NCI-H510A treated with DMSO at 0.1 percent for 48 hours (cell line): ENCODE measurements at places on chromosomes 4 and X.

GRCh38 chrX:136261321-136261720 lies 10.1 kb upstream of the MAP7D3 start:
- no peak for DNase-seq

- no peak for DNase-seq
These were observed 27.3 kb downstream of the OFD1 start for GRCh38 chrX:13761606-13762414.

GRCh38 chrX:100662170-100662569 lies 18.2 kb downstream of the SRPX2 start:
- no peak for DNase-seq

GRCh38 chr4:22978656-22979055 lies 285.9 kb downstream of the GBA3 start:
- DNase-seq = no peak

DNA sequence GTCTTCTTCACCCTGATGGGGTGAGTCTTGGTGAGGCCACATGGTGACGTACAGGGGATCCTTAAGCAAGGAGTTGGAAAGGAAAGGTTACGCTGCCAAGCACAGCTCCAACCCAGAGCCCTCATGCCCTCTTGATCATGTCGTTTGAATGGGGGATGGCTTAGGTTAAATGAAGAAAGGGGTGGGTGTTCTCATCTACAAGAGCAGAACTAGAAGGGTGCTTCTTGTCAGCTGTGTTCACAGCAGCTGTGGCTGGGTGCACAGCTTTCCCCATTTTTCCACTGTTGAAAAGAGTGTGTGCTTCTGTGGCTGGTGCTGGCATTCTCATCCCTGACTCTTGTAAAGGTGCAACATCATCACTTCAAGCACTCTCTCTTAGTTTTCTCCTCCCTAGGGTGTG lies 15.5 kb upstream of the SCRG1 start:
- no peak for DNase-seq

GRCh38 chr4:124566030-124566429 lies 146.5 kb downstream of the ANKRD50 start:
- DNase-seq = no peak

DNA sequence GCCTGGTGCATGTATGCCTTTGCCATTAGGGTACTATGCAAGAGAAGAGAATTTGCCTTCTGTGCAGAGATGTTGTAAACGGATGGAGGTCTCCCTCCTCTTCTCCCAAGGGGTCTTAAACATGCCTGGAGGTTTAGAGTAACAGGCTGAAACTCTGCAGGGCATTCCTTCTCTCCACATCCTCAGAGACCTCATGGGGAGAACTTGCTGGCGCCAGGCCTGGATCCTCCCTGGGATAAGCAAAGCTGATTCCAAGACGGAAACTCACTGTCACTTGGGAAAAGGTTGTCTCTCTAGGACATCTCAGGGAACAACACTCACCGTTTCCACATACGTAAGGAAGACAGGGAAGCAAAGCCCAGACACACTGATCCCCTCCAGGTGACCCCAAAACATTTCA lies 76.9 kb upstream of the GPM6B start:
- no peak for DNase-seq

DNA sequence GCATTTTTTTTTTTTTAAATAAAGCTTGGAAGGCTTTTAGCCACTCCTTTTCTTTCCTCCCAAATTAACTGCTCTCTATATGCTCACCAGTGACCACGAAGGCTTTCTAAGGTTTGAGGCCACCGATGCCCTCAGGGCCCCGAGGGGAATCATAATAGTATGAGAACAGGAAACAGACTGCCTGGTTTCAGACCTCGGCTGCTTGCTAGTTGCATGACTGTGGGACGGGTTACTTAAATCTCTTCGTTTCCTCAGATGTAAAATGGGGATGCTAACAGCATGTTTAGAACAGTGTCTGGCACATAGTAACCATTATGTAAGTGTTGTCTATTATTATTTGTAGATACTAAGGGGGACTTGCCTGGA lies 3.6 kb downstream of the LINC00632 start:
- no peak for DNase-seq

- no peak for DNase-seq
These were observed 235.9 kb upstream of the DMD start for GRCh38 chrX:33447285-33447684.

DNA sequence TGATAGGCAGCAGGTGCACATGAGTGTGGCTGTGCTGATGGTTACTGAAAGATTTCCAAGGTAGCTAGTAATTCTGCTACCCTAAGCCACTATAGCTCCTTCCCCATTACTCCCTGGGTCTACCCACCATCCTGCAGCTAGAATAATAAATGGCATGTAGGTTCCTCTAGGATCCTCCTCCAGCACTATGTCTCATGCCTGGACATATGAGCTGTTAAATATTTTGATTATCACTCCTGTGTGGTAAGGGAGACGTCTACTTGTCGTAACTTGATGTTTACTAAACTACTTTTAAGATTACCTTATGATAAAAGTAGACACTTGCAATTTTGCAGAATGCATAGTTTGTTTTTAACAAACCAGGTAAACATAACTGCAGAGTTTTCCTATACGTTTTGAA lies 35.5 kb downstream of the TET2 start:
- DNase-seq = no peak

DNA sequence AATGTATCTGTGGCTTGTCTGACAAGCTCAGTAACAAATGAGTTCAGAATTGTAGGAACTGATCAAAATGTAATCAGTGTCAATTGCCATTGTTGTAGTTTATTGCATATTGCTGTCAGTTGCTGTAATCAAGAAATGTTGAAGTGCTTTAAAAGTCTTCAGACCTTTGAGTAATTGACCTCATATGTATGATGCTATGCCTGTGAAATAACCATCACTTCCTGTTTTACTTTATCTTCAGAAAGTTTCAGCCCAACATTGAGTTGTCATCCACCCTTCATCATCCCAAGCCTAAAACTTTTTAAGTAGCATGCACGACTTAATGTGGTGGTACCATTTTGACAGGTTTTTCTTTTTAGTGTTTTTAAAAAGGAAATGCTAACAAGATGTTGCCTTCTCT lies 212.4 kb downstream of the ARHGAP10 start:
- DNase-seq = no peak

DNA sequence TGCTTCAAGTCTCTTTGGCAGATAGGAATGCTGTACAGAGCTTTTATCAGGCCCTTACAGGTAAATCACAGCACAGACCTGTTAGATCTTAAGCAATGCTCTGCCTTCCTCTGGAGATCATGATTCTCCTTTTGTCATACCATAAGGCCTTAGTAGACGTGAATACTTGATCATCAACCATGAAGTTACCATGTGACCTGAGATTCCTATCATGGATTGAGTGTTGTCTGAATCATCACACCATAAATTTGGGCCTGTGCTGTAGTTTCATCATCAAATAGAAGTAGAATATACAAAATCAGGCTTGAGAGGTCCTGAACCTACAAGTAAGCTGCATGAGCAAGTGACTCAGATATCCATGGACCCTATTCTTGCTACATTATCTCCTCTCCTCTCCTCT lies 466.8 kb upstream of the INTU start:
- no peak for DNase-seq

GRCh38 chr4:187499956-187500355 lies 495.6 kb upstream of the ZFP42 start:
- peak; percentile 3 for DNase-seq

DNA sequence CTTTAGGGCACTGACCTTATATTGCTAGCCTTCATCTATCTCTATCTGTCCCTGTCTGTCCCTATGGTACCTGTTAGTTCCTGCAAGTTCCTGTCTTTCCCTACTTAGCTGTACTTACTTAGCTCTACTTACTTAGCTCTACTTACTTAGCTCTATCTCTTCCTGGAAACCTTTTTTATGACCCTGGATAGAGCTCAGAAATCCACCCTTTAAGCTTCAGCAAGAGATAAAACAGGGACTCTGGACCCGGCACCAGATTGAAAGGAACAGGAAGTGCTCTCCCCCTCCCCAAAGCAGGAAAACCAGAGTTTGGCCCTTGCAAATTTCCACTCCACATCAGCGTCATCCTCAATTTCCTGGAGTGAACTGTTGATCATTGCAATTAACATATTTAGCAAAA lies 12.3 kb upstream of the IL9R start:
- no peak for DNase-seq

GRCh38 chr4:17781300-17782287 lies at the start of gene FAM184B:
FAM184B (minus strand) TSS chr4:17781621; CDS start chr4:17781299, 322 bp downstream.
- DNase-seq = no peak

GRCh38 chr4:26296514-26296913 lies 24.3 kb upstream of the RBPJ start:
- no peak for DNase-seq

GRCh38 chr4:75800972-75801371 lies 76.6 kb downstream of the USO1 start:
- no peak for DNase-seq

GRCh38 chr4:184423003-184423686 lies 51.2 kb downstream of the IRF2 start:
- DNase-seq = no peak

- no peak for DNase-seq
These were observed 83.3 kb downstream of the SNCA start for GRCh38 chr4:89753601-89754066.

- peak; percentile 30 for DNase-seq
These were observed 79.8 kb upstream of the GPM6A start for GRCh38 chr4:175891851-175892250.

- DNase-seq = peak; percentile 38
These were observed 15.6 kb upstream of the FAM47E start for GRCh38 chr4:76235915-76236314.

- peak; percentile 72 for DNase-seq
These were observed 133.8 kb downstream of the AFF1 start for GRCh38 chr4:87068583-87069021.

- DNase-seq = no peak
These were observed 58.7 kb upstream of the KDR start for GRCh38 chr4:55183926-55184599.

DNA sequence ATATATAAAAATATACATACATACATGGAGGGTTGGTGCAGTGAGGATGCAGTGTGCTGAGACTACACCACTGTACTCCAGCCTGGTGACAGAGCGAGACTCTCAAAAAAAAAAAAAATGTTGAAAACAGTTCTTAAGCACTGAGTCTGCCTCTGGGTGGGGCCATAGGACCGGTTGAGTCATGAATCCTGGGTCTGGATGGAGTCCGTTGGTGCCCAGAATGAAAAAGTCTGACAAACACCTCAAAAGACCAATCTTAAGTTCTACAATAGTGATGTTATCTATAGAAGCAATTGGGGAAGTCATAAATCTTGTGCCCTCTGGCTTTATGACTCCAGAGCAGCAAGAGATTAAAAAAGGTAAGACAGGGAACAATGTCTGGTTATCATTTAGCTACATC lies 70.4 kb downstream of the FGFBP1 start:
- DNase-seq = no peak

GRCh38 chr4:159101988-159102621 lies 774 bp upstream of the RAPGEF2 start:
- no peak for DNase-seq

GRCh38 chr4:145788755-145789154 lies 108.8 kb downstream of the C4orf51 start:
- no peak for DNase-seq

DNA sequence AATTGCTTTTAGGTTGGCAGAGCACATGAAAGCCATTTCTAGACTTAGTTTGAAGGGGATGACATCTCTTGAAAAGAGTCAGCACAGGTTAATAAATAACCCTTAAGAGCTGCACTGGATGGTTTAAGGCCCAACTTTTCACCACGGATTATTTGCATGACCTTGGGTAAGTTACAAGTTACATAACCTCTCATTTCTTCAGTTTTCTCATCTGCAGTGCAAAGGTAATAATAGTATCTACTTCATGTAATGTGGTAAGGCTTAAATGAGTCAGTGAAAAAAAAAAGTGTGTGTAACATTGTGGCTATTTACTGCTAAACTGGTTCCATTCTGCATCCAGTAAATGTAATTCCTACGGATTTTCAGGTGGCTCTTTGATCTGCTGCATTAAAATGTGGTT lies 715.8 kb downstream of the CCSER1 start:
- no peak for DNase-seq

DNA sequence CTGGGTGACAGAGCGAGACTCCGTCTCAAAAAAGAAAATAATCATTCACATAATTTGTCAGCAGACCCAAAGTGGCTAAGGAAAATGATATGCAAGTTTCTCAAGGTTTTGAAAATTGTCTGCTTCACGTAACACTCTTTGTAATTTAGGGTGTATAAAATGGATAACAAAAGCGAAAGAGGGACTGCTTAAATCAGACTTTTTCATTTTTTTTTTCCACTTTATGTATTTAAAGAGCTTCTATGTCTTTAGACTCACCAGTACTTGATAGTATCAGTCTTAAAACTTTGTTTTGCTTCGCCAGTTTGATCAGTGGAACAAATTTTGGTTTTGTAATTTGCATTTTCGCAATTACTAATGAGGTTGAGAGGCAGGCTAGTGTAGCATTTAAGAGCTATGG lies 34.6 kb downstream of the USP9X start:
- DNase-seq = no peak

- no peak for DNase-seq
These were observed 77.0 kb downstream of the AFAP1 start for GRCh38 chr4:7862561-7863192.

DNA sequence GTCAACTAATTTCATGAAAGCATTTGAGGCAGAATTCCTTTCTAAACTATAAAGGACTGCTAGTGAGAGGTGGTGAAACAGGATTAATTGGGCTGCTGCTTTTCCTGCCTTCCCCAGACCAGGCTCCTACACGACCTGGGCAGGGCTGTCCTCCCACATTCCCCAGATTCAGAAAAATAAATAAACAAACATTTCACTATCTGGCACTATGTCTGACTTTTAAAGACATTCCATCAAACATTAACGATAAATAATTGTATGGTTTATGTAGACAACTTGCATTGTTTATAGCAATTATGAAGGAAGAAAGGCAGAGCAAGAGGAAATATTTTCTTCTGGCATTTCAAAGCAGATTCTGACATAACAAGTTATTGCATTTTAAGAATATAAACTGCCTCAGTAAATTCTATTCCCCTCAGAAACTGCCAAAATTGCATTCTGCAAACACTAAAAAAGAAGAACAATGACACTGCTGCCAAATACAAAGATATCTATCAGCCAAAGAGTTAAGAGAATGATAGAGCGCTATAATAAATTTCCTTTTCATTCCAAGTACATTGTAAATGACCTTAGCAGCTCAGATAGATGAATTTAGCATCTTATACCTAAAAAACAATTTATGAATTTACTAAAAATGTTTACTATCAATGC lies 214.7 kb upstream of the INTU start:
- DNase-seq = no peak

- DNase-seq = no peak
These were observed 34.9 kb downstream of the STX18 start for GRCh38 chr4:4506961-4507360.

- no peak for DNase-seq
These were observed 18.6 kb downstream of the ARHGAP6 start for GRCh38 chrX:11647138-11647537.
